Pancreas (tissue), 10 donors: ENCODE measurements at places on chromosomes 7 and 10. TPM values are rescaled to one million over a fixed set of nuclear protein-coding genes. Genes with fewer than 3 reads are reported as not detected.

GRCh38 chr10:55305285-55305684 lies 504.3 kb upstream of the PCDH15 start:
- H3K27me3 ChIP-seq: no peaks in the 10 kb centered on the region
- no peak for DNase-seq
- H3K4me1 ChIP-seq: no peaks in the 10 kb centered on the region

- H3K27me3 ChIP-seq: no peaks in the 10 kb centered on the region
- H3K36me3 ChIP-seq: no peaks in the 10 kb centered on the region
- H3K27ac ChIP-seq: no peak overlapping the region
- no peaks in the 10 kb centered on the region for H3K4me1 ChIP-seq
- no peak overlapping the region for H3K4me3 ChIP-seq
These were observed 129.5 kb downstream of the PTPRN2 start for GRCh38 chr7:158458096-158458495.

DNA sequence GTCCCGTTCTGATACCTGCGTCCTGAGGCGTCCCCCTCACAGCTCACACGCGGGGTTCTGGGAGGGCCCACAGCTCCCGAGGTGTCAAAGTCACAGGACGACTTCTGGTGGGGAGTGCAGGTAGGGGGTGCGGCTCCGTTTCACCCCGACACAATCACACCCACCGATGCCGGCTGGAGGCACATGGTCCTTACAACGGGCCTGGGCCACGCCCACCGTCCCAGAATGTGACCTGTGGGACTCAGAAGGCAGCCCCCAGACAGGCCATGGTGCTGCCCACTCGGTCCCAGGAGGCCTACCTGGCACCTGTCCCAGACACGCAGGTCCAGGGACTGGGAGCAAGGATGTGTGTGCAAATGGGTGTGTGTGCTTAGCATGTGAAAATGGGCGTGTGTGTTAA lies 86.0 kb downstream of the UNCX start:
- no peaks in the 10 kb centered on the region for H3K36me3 ChIP-seq
- no peak overlapping the region for H3K27ac ChIP-seq
- H3K4me3 ChIP-seq: no peak overlapping the region
- H3K27me3 ChIP-seq: no peaks in the 10 kb centered on the region
- no peaks in the 10 kb centered on the region for H3K4me1 ChIP-seq
- no peak for DNase-seq

DNA sequence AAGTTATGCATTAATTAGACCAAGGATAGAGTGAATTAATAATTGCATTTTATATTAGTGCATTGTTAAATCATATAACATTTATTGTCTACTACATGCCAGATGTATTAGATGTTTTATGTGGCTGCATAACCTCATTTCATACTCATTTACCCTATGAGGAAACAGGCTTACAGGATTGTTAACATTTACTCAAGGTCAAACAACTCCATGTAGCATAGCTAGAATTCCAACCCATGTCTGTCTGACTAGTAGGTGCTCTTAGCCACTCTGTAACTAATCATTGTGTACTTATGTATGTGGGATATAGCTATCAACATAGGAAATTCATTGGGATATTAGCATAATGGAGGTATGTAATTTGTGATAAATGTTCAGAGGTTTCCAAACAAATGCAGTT lies 46.3 kb downstream of the PHYHIPL start:
- no peak for DNase-seq
- no peak overlapping the region for H3K4me3 ChIP-seq
- H3K27me3 ChIP-seq: no peaks in the 10 kb centered on the region
- H3K27ac ChIP-seq: no peak overlapping the region

DNA sequence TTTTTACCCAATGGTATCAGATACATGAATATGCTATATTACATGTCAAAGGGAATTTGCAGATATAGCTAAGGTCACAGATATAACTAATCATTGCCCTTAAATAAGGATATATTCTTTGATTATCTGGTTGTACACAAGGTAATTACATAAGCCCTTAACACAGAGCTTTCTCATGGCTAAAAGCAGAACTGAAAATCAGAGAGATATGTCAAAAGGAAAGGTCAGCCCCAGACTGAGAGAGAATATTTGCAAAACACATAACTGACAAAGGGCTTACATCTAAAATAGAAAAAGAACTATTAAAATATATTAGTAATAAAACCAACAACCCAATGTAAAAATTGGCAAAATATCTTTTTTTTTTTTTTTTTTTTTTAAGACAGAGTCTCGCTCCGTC lies 1029.5 kb upstream of the LRRN3 start:
- no peak overlapping the region for H3K4me3 ChIP-seq
- no peaks in the 10 kb centered on the region for H3K27me3 ChIP-seq
- DNase-seq: no peak
- H3K36me3 ChIP-seq: no peaks in the 10 kb centered on the region
- no peak overlapping the region for H3K27ac ChIP-seq

DNA sequence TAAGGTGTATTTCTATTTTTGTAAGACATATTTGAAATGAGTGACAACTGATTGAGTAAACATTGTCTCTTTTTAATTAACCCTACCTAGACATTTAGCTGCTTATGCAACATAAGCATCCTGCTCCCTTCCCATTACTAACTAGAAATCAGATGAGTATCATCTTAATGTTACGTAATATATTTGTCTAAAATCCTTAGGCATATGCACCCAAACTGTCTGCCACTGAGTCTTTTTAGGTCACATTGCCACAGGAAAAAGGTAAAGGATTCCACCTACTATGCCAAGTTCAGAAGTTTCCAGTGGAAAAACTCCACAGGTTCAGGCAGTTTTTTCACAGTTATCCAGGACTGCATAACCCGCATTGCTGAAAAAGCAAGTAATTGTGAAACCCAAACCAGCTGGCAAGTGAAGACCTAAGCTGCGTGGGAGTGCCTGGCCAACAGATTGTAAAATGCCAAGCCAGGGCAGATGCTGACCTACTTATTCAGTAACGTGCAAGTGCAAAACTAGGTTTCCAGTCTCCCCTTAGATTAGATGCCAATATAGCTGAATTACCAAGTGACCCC lies 983.7 kb downstream of the GATA3 start:
- no peaks in the 10 kb centered on the region for H3K36me3 ChIP-seq
- no peak for DNase-seq
- H3K27me3 ChIP-seq: no peaks in the 10 kb centered on the region
- H3K4me1 ChIP-seq: no peaks in the 10 kb centered on the region
- no peak overlapping the region for H3K27ac ChIP-seq
- no peak overlapping the region for H3K4me3 ChIP-seq

DNA sequence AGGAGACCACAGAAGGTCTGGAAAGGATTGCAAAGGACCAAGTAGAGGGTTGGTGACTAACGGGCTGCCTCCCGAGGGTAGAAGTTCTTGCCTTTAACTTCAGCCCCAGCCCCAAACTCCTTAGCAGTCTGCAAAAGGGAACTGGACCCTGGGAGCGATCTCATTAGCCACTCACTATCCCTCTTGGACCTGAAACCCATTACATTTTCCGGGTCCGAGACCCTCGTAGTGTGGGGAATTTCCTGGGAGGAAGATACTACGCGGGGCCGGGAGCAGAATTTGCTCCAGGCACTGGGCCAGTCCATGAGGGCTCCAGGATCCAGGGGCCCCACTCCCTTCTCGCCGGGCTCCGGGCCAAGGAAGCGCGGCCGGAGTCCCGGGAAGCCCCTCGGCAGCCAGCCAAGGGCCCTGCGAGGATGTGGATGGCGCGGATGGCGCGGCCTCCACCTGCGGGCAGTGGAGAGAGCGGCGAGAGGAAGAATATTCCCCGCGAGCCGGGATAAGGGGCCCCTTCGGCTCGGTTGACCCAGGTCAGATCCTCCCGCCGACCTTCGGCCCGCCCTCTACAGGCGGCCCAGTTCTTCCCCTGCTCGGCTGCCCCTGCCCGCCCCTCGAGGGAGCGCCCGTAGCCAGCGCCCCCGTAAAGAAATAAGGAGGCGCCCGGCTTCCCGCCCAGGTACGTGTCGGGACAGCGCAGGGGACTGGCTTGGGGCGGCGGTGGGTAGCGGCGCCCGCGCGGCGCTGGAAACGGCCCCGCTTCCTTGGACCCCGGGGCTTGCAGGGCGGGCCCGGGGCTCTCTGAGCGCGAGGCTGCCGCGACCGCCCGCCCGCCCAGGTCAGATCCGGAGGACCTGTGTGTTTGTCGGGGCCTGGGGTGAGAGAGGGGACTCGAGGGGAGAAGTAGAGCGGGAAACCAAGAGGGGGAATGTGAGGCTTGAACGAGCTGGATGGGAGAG lies at the start of gene MYO3A:
TSS of gene MYO3A (plus strand) at position 577 of the 956 bp plus-strand sequence. CDS start 17,882 bp downstream, outside the sequence.
- DNase-seq: peak; percentile 15
- H3K27me3 ChIP-seq: no peaks in the 10 kb centered on the region
- H3K4me1 ChIP-seq: peaks cover 7% of the 10 kb centered on the region
- no peaks in the 10 kb centered on the region for H3K36me3 ChIP-seq
- peak within 1 kb of the TSS; percentile 26 for H3K4me3 ChIP-seq

DNA sequence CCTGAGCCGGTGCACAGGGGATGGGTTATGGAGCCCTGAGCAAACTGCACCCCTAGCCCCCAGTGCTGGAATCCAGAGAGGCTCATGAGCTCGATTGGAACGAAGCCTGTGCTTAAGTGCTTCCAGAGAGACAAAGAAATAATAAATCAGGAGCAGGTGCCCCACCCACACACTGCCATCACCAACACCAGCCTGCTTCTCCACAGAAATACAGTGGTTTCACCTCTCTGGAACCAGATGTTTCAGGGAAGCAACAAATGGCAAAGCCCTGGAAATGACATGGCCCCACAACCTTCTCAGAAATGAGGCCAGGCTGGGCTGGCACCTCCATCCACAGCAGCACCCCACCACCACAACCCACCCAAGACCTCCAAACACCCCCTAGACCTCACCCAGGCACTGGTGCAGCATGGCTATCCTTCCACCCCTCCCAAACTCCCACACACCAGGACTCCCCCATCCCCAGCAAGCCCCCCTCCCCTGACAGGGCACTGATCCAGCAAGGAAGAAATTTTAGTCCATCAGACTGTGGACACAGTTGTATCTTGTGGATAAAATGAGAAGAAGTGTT lies 4.1 kb upstream of the SLC18A3 start:
- H3K4me1 ChIP-seq: no peaks in the 10 kb centered on the region
- H3K36me3 ChIP-seq: no peaks in the 10 kb centered on the region
- DNase-seq: no peak
- H3K27ac ChIP-seq: no peak overlapping the region
- H3K4me3 ChIP-seq: no peak overlapping the region
- H3K27me3 ChIP-seq: peaks cover 2% of the 10 kb centered on the region

DNA sequence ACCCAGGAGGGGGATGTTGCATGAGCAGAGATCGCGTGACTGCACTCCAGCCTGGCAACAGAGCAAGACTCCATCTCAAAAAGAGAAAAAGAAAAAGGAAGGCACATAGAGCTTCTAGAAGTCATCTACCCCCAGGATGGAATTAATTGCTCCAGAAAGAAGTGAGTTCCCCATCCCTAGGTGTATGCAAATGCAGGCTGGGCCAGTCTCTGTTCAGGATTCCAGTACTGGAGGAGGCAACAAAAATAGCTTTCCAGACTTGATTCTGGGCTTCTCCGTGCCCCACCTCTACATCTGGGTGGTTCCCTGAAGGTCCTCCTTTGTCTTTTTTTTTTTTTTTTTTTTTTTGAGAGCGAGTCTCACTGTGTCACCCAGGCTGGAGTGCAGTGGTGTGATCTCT lies 28.6 kb downstream of the CASTOR2 start:
- no peak overlapping the region for H3K4me3 ChIP-seq
- no peak overlapping the region for H3K27ac ChIP-seq
- H3K27me3 ChIP-seq: no peaks in the 10 kb centered on the region
- no peaks in the 10 kb centered on the region for H3K36me3 ChIP-seq
- no peak for DNase-seq
- H3K4me1 ChIP-seq: no peaks in the 10 kb centered on the region

The ANKRD22 gene
- 17.4 TPM for total RNA-seq

The TEX47 gene
- not detected for total RNA-seq

The GPR15LG gene
- total RNA-seq: not detected

The PDAP1 gene
- 39.0 TPM for total RNA-seq

The CTAGE4 gene
- total RNA-seq: 1.5 TPM

The CDHR1 gene
- total RNA-seq: 0.03 TPM

The RPEL1 gene
- total RNA-seq: not detected
